ENCODE measurements at places on chromosomes 5 and 9. TPM values are rescaled to one million over a fixed set of nuclear protein-coding genes. Genes with fewer than 3 reads are reported as not detected.
A peak's percentile ranks its signal among the peaks of the same experiment; 100 is the strongest.

DNA sequence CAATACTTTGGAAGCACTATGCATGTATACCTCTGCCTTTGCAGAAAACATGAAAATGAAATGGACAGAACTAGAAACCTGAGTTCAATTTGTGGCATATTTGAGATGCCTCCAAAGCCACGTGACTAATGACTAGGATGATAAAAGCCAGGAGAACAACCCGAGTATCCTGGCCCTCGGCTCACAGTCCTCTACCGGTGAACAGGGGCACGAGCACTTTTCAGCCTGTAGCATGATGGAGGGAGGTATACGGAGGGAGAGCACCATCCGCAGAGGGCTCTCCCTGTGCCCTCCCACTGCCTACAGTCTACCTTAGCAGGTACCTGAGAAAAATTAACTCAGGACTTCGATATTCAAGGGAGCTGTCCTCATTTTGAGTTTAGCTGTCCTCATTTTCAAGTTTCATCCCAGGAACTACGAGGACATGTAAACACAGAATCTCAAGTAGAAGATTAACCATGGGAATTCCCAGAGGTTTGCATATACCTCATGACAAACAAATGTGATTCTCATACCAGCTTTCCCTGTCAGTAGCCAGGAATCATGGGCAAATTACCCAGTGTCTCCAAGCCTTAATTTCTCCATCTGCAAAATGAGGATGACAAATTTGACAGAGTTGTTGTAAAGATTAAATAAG, 249.3 kb downstream of the DNAH5 start:
- DNase-seq: no peak

SOX30 gene
- not detected for total RNA-seq

DNA sequence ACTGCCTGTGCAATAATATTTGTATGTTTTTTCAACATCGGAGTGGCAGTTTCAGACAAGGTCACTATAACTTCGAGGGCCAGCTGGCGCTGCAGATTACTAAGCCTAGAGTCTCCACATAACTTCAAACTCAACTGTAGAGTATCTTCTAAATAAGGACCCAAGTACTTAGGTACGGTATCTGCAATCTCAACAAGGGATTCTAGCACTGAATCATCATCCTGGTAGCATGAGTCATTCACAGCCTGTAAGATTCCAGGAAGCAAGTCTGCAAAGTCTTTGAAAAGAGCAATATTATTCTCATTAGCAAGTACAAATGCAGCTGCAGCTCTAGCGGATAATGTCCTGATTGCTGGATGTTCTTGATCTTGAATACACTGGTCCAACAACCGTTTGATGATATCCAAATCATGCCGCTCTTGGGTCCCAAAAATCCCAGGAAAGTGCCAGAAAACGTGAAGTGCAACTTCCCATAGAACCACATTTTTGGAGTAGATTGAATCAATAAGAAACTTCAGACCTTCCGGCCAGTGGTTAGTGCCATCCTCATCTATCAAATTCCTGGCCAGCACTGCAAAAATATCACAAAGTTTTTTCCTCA, 654 bp downstream of the RANBP6 start:
- DNase-seq: no peak

LRRC19 gene
- total RNA-seq: not detected

GRCh38 chr9:135255033-135255840, 167.8 kb downstream of the OLFM1 start:
- no peak for DNase-seq

- no peak for DNase-seq
These were observed 789 bp downstream of the ACER2 start for GRCh38 chr9:19409401-19410194.

DNA sequence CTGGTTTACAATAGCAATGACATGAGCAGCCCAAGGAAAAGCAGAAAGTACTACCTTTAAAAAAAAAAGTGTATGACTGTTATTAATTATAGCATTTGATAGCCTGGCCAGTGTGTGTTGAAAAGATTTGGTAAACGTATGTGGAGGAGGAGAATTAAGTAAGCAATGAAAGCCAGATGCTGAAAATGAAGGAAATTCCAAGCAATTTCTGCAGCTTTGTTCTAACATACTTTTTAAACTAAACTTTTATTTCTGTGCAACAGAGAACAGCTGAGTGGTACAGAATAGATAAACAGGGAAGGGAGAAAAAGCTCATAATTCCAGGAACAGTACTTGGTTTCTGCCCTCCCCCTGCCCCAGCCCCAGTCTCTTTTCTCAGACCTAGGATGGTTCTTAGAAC, 252.6 kb downstream of the ADAMTSL1 start:
- DNase-seq: no peak

GRCh38 chr5:124080256-124080655, 568.3 kb downstream of the CSNK1G3 start:
- DNase-seq: no peak

DNA sequence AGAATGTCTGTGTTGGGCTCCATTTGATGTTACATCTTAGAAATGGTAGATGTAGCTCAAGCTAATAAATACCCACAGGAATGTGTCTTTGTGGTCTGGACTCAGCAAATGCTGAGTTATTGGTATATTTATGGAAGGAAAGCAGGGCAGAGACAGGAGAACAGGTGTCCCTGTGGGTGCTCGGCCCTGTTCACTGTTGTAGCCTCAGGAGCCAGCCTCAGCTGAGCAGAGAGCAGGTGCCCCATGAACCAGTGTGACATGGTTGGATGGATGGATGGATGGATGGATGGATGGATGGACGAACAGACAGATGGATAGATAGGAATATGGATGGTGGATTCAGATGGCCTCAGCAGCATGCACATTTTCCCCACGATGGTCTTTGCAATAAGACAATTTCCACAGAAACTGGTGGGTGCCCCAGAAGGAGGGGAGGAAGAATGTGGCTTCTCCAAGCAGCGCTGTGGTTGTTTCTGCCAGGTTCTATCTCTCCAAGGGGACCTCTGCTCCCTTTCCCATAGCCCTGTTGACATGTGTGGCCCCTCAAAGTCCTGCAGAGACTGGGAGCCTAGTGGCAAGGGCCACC, 8.2 kb upstream of the IRF1 start:
- DNase-seq: no peak

GRCh38 chr5:38783011-38783561, 62.7 kb upstream of the OSMR start:
- DNase-seq: peak; percentile 97

DNA sequence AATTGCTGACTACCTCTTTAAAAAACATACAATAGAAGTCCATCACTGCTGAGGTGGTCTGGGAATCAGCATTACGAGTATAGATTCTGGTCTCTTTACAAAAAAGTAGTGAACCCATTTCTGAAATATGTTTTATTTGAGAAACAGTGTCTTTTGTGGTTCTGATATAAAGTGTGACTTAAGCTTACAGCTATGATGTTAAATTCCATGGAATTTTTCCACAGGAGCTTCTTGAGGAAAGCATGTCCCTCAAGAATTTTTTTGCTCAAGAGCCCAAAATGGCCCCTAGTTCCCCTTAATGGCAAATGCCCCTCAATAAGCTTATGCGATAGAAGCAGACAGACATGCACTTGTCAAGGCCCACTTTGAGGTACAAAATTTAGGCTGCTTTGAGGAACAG, 265.7 kb downstream of the FAM170A start:
- no peak for DNase-seq

DNA sequence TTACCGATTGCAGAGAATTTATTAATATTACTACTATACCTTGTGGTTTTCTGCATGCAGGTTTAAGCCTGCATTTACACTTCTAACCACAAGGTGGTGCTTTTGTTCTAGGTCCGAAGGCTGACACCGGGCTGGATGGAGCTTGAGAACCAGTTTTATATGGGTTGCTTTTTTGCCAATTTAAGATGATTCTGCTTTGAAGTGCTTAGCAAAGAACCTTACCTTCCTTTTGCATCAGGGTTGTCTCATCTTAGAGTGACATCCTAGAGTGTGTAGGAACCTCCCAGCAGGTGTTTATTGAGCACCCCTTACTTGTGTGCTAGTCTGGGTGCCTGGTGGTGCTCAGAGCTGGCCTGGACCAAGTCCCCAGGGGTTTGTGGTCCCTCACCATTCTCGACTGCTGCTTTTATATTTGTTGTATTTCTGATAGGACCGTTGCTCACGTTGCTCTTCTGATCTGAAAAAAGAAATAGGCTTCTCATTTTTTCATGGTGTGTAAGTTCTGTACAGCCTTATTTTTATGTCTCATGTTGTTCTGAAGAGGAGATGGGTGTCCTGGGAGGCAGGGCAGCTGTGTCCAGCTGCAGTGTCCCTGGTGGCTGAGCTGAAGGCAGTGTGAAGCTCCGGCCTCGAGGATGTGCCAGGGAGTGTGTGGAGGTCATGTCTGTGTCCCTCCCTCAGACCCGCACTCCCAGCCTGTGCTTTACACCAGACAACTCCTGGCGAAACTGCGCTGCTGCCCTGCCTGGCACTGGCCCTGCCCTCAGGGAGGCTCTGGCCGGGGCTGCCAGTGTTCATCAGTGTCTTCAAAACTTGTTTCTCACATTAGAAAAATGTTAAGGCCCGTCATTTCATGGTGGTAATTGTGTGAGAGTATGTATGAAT, 54.3 kb downstream of the EHMT1 start:
- DNase-seq: peak; percentile 25

GRCh38 chr5:1134478-1134877, 22.6 kb upstream of the SLC12A7 start:
- DNase-seq: no peak

DNA sequence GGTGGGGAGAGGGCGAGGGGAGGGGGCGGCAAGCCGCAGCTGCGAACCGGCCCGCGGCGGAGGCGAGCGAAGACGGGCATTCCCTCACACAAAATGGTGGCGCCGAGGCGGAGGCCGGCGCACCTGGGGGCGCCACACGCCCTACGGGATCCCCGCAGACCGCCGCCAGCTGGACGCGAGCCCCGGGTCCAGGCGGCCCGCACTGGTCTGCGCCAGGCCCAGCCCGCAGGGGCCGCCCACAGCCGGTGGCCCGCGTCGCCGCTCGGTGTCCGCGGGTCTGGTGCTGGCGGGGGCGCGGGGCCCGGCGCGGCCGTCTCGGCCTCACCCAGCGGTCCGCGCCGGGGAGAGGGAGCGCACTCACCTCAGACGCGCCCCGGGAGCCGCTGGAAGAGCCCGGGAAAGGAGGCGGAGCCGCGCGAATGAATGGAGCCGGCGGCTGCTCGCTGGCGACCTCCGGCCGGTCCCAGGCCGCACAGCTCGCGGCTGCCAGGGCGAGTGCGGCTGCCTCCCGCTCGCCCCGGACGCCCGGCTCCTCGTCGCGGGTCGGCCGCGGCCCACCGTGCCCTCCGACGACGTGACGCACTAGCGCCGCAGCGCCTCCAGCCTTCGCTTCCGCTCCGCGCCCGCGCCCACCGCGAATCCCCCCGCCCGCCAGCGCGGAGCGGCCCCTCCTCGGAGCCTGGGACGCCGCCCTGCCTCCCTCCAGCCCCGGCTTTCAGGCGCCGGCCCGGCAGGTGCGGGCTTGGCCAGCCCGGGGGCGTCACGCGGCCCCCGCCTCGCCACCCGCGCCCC, at the start of gene FAM169A:
Gene FAM169A (minus strand): TSS at position 584 of the 792 bp plus-strand sequence. CDS start 24,711 bp downstream, outside the sequence.
- no peak for DNase-seq

GRCh38 chr9:113416149-113416721, 5.7 kb downstream of the C9orf43 start:
- no peak for DNase-seq

PDCD1LG2 gene
- total RNA-seq: not detected

DNA sequence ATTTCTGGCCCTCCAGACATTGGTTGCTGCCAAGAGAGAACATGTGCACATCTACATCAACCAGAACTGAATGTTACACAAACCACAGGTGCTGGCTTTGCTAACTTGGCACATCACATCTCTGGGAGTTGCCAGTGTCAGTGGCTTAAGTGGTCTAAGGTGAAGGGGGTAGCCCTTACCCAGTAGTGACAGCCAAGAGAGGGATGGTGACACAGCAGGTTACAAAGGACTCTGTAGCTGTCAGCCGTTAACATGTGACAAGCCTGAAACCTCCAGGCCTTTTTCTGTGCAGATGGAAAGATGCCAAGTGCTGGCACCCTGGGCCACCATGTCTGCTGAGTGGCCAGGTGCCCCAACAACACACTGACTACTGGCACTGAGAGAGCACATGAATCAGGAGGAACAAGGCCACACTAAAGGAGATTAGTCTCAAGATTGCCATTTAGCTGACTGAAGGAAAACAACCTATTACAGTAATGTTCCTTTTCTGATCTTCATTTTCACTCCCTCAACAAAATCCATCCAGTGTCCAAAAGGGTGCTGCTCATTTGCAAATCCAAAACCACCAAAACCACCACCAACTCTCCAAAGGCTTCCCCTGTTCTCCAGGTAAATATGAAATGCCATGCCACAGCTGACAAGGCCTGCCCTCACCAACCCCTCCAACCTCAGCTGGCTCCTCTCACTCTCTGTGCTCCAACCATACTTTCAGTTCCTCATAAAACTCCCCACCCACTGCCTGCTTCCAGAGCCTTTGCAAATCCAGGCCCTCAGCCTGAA, 20.2 kb downstream of the SIL1 start:
- no peak for DNase-seq

DNA sequence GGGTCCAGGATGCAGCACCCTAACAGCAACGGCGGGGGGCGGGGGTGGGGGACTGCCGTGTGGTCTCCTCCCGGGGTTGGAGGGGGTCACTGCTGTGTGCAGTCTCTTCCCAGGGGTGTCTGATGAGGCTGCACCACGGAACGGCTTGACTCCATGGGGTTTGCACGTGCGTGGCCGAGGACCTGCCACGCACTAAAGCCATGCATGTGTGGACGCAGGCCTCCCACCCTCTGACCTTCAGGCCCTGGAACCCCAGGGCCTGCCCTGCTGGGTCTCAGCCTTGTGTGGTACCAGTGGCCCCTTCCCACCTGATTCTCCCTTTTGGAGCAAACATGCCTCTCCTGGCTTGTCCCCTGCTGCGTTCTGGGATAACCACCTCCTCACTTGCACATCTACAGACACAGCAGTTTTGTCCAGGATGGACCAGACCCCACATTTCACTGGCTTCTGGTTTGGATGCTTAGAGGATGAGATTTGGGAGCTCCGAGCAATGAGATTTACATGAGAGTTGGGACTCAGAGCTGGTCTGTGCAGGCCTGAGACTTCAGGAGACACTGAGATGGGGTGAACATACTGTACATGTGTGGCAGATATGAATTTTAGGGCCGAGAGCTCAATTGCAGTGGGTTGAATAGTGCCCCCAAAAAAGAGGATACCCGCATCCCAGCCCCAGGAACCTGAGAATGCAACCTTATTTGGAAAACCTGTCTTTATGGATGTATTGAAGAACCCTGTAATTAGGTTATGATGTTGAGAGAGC, 45.8 kb downstream of the SLC12A7 start:
- DNase-seq: no peak

ZNF474 gene
- total RNA-seq: not detected

DNA sequence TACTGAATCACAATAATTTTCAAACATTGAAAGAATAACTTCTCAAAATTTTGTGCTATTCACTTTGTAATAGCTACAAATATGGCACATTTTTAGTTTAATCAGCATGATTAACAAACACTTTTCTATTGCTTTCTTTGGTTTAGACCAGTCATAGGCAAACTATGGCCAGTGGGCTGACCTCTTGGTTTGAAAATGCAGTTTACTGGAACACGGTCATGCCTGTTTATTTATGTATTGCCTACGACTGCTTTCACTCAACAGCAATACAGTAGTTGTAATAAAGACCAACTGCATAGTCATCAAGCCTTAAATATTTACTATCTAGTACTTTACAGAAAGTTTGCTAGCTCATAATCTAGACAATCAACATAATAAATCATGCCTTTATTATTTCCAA, 810.8 kb downstream of the TLE1 start:
- DNase-seq: no peak

ECM2 gene
- total RNA-seq: not detected

MYMK gene
- total RNA-seq: not detected

- no peak for DNase-seq
These were observed 548.3 kb upstream of the CDH18 start for GRCh38 chr5:20536341-20536740.
